Stimulated activated CD8-positive, alpha-beta memory T cell treated with anti-CD3 and anti-CD28 coated beads, Interleukin-4, amount 100 ng/mL, for 1 hour (primary cell): ENCODE measurements at places on chromosomes 1 and 21.

DNA sequence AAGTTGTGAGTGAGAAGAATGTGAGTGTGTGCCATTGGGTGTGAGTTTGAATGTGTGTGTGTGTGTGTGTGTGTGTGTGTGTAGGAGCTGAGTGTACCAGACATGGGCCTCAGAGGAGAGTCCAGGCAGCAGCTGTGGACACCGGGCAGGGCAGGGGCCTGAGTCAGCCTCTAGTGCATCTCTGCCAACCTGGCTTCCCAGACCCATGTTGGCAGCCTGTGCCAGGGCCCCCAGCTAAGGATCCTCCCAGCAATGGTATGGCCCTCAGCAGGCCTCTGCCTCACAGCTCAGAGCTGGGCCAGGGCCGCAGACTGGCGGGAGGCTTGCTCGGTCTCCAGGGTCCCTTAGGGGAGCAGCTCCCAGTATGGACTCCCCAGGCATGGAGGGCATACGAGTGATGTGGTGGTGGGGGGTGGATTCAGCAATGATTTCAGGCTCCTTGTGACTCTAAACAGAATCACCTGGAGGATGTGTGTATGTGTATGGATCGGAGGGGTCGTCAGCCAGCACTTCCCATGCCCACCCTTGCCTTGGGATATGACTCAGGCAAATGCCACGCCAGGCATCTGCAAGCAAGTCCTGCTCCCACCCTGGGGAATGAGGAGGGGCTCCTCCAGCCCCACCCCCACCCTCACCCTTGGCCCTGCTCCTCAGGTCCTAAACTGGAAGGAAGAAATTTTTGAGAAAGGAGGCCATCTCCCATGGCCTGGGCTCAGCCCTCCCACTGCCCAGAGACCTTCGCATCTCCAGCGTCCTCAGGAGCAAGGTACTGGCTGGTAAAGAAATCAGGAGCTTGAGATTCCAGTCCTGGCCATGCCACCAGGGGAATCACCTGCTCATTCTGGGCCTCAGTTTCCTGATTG lies 1.8 kb upstream of the FOXO6 start:
- DNase-seq: no peak

GRCh38 chr1:1942753-1943656 lies 23.9 kb upstream of the TMEM52 start:
- no peak for DNase-seq

GRCh38 chr1:21764615-21765423 lies 18.1 kb downstream of the USP48 start:
- DNase-seq: no peak

GRCh38 chr21:35438643-35439404 lies 389.7 kb upstream of the RUNX1 start:
- DNase-seq: no peak

GRCh38 chr1:12153181-12153785 lies 13.5 kb upstream of the TNFRSF1B start:
- DNase-seq: no peak

- no peak for DNase-seq
These were observed 29.3 kb downstream of the SLX9 start for GRCh38 chr21:44969066-44969670.

DNA sequence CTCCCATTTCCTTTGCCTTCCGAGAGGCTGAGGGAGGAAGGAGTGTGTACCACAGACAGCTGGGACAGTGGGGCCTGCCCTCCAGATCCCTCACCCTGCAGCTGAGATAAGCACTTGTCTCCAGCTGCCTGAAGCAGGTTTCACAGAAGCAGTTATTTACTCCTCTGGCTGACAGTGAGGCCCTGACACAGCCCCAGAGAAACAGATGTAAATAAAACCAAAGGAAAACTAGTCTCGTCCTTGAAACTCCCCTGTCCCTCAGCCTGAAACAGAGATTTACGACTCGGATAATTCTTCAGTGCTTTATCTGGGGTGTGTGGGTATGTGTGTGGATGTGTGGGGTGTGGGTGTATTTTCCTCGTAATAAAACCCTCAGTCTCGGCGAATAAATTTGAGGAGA lies 181.1 kb downstream of the IGSF21 start:
- DNase-seq: no peak

DNA sequence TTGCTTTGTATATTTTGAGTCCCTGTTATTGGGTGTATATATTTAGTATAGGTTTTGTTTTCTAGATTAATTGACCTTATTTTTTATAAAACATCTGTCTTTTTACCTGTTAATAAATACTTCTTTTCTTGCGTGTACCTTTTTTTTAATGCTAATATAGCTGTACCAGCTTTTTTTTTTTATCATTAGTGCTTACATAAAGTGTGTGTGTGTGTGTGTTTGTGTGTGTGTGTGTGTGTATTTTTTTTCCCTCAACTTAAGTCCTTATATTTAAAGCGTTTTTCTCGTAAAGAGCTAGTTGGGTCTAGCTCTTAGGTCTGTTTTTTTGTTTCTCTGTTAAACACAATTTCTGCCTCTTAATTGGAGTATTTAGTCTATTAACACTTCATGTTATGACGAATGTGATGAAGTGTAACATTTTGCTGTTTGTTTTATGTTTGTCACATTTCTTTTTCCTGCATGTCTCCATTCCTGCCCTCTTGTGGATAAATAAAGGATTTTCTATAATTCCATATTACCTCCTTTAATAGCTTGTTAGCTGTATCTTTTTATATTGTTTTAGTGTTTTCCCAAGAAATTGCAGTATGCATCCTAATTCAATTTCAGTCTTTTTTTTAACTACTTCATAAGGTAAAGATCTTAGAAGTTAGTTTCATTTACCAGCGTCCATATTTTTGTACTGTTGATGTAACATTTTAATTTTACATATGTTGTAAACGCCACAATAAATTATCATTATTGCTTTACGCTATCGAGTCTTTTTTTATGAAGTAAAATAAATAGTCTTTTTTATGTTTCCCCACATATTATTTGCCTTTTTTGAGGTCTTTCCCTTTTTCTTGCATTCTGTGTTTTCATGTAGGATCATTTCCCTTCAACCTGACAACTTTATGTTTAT lies 4.3 kb downstream of the PRMT2 start:
- no peak for DNase-seq

GRCh38 chr1:29849038-29849750 lies 612.9 kb downstream of the PTPRU start:
- no peak for DNase-seq

GRCh38 chr1:67795179-67795912 lies 37.9 kb downstream of the GNG12 start:
- DNase-seq: no peak

GRCh38 chr1:41954533-41954944 lies 35.8 kb upstream of the HIVEP3 start:
- no peak for DNase-seq

- DNase-seq: no peak
These were observed at the start of gene MIXL1 for GRCh38 chr1:226223157-226223785. TSS of gene MIXL1 (plus strand) at chr1:226223664. CDS start at chr1:226223682, 18 bp downstream.

DNA sequence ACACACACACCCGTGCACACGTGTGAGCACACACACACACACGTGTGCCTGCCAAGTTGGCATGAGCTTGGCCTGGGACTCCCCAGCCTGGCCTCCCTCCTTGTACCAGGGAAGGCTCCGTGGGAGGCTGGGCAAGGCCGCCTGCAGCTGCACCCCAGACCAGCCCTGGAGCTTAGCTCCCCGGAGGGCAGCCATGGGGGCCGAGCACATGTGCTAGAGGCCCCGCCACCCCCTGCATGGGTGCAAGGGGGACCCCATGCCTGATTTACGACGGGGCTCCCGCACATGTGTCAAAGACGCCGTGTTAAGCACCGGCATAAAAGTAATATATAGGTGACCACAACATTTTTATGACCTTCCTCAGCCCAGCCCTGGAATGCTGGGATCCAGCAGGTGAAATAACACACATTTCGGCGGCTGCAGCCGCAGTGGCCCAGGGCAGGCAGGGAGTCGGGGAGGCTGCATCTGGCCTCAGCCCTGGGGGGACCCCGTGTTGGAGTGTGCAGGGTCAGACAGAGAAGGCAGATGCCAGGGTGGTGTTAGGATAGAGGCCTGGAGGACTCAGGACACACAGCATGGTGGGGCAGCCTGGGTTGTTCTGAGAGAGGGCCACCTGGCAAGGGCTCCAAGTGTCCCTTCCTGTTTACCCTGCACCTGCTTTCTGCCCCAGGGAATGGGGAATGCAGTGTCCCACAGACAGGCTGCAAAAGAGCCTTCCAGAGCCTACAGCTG lies 56.3 kb downstream of the WNT9A start:
- no peak for DNase-seq

DNA sequence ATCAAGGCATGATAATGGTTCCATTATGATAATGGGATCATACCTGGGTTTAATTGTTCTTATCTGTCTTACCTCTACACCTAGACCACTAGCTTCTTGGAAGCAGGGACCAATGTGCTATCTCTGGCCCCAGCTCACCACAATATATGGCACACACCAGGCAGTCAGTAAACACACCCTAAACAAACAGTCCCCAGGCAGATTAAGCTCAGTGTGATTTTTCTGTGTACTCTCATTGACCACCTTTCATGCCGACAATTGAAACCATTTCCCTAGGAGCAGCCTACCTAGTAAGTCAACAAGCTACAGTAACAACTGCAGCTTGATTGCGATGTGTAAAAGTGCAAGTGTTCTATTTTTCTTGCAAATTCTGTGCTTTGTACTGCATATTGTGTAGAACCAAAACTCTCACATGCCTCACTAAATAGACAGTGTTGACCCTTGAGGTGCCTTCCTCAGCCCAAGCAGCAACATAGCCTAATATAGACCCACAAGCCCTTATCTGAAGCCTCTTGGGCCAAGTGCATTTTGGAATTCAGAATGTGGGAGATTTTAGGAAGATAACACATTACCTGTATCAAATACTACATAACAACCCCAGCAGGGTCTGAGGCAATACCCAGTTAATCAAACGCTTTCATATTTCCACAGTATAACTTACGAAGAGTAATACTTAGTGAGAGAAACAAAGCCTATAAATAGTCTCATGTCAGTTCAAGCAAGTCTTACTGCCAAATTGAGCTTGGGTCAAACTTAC lies 32.0 kb downstream of the INPP5B start:
- DNase-seq: no peak

- DNase-seq: no peak
These were observed 64.0 kb downstream of the PLPPR5 start for GRCh38 chr1:98940722-98941079.

DNA sequence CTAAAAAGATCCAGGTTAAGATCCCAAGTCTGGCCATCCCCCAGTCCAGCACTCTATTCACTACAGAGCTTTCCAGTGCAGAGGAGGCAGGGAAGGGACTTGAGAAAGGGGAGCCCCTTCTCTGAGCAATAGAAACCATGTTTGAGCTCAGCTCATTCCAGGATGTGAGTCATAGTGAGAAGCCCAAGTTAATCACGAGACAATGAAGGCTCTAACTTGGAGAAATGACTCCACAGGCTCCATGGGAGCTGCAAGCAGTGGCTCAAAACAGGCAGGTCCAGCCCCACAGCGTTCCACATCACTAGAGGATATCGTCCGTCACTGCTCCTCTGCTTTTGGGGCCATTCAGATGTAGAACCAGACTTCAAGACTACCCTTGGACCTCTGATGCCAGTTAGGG lies 59.1 kb downstream of the CAMK2N1 start:
- no peak for DNase-seq

GRCh38 chr1:151710187-151710840 lies 6.3 kb downstream of the CELF3 start:
- no peak for DNase-seq

DNA sequence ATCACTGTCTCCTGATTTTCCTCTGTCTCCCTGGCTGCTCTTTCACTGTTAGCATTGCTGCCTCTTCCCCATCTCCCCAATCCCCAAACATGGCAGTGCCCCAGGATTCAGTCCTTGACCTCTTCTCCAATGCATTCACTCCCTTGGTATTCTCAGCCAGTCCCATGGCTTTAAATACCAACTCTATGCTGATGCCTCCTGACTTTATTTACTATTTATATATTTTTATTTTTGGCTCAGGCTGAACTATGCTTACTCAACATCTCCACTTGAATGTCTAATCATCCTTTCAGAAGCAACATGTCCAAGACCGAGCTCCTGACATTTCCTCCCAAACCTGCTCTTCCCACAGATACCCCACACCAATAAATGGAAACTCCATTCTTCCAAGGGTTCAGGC lies 26.3 kb downstream of the NMNAT2 start:
- no peak for DNase-seq

DNA sequence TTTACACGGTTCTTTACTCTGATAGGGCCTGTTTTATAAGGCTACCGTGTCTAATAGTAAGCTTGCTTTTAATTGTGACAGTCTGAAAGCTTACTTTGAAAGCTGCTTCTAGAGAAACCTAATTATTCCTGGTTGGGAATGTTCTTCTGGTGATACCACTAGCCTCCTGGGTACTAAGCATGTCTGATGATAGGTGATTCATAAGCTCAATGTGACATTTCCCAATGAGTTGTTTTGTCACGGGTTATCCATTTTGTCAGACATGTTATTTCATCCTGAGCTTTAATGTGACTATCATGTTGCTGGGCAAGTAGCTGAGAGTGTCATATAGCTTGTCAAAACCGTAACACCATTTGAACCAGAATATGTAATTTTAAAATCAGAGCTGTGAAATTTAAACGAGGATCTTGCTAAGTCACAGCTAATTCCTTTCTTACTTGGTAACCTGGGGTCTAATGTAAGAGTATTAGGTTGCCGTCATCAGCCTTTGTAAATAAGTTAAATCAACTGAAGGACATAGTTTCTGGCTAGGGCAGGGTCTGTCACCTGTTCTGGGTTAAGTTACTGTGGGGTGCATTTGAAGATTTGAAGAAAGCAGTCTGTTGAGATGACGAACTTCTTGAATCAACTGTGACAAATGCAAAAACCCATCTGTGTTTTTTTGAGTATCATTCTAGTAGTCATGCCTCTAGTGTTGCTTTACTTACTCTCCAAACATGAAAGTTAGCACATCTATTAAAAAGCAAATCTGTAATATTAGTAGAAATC lies 529.2 kb downstream of the USP25 start:
- no peak for DNase-seq

GRCh38 chr1:244807138-244807537 lies 28.3 kb upstream of the COX20 start:
- DNase-seq: no peak

DNA sequence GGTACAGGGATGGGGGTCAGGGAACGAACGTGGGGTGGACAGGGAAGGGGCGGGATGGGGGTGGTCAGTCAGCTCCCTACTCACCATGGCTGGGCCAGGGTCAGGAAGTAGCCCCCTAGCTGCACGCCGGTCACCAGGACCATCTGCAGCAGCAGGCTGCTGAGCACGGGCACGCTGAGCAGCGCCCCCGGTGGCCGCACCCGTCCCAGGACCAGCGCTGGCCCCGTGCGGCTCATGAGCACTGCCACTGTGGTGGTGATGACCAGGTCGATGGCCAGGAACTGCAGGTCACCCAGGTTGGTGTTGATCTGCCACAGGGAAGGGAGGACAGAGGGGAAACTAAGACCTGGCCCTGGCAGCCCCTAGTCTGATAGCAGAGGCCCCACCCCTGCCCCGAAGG lies 6.5 kb upstream of the MFAP2 start:
- no peak for DNase-seq

DNA sequence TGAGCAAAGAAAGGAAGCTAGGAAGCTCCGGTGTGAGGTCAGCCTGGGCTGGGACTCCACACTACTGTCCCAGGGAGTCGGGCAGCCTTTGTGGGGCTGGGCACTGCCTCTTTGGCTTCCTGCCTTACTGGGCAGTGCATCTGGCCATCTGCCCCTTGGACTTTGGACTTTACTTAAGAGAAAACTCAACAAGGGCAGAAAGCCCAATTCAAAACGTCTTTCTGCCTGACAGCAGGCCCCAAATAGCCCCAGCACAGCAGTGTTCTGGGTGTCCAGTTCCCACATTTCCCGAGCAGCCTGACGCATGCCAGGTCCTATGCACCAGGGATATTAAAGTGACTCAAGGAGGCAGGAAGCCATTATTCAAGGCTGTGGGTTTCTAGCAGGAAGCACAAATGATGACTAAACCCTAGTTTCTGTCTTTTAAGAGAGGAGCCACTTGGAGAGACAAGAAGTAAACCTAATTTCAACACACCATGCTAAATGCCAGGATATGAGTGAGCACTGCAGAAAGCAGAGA lies 37.9 kb upstream of the EDEM3 start:
- DNase-seq: no peak
